H4 (cell line): ENCODE measurements at places on chromosomes 3 and 15. TPM values are rescaled to one million over a fixed set of nuclear protein-coding genes. Genes with fewer than 3 reads are reported as not detected.

- peak; percentile 80 for DNase-seq
Observed at GRCh38 chr3:185353823-185354614, 8.9 kb upstream of the MAP3K13 start.

DNA sequence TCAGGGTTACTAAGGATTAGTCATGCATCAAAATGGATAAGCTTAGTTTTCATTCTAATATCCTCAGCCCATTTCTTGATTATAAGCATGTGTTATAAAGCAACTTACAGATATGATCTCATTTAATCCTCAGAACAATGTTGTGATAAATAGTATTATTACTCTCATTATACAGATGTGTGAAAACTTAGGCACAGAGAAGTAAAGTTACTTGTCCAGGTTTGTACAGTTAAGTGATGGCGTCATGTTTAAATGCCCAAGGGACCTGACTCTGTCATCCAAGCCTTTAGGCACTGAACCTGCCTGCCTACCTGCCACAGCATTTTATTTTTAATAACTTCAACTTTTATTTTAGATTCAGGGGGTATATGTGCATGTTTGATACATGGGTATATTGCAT lies 472.9 kb upstream of the SEMA6D start:
- no peak for DNase-seq

- no peak for DNase-seq
Observed at GRCh38 chr3:7964899-7965298, 536.7 kb upstream of the LMCD1 start.

KCNH8 gene
- 0.04 TPM in 1 of 2 replicates, not detected in the other for total RNA-seq

- no peak for DNase-seq
Observed at GRCh38 chr3:195613468-195614069, 29.8 kb upstream of the APOD start.

DNA sequence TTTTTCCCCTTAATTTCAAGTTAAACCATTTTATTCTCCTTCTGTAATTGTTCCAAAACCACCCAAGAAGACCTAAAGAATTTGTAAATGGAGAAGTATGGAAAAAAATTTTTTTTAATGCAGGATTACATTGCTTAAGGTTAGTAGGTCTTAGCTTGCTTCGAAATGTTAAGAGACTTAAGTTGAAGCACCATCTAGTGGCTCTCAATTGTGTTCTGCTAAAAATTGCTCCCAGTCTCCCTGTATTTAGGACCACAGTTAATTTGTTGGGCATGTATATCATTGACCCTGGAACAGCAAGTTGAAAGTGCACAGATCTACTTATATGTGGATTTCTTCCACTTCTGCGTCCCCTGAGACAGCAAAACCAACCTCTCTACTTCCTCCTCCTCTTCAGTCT lies 32.4 kb downstream of the CD200R1L start:
- DNase-seq: peak; percentile 51

DNA sequence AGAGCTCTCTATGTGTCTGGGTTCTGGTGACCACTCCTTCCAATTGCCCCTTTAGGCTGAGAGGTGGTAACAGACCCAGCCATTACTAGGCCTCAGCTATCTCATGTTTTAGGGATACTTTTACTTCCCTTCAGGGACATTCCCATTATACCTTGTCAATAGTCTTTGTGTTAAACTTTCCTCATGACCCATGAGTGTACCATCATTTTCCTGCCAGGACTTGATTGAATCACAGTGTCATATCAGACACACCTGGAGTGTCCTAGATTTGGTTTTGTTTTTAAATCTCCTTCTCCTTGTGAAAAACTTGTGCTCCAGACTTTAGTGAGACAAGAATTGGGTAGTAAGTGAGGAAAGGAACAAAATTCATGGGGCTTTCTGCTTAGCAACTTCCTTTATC lies 136.6 kb downstream of the KCNAB1 start:
- DNase-seq: no peak
